Putamen (tissue), 1 donor: ENCODE measurements at places on chromosomes 3 and 15.

- no peak for DNase-seq
Measured at GRCh38 chr15:32652178-32652577, 10.7 kb downstream of the SCG5 start.

- no peak for DNase-seq
Measured at GRCh38 chr3:138694287-138695007, 85.9 kb downstream of the FAIM start.

GRCh38 chr3:152185891-152186630 is 82.7 kb upstream of the MBNL1 start:
- no peak for DNase-seq

DNA sequence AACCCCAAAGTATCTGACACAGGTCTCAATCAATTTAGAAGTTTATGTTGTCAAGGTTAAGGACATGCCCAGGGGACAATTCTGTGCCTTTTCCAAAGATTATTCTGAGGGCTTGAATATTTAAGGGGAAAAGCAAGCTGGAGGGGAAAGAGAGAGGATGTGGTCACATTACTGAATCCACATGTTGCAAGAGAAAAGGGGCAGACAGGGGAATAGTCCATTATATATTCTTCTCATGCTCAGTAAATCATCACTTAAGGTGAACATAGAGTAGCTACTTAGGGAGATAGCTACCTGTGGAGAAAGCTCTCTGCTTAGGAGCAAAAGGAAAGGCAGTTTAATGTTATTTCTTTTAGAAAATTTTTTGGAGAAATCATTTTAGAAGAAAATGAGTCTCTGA is 751.6 kb downstream of the SI start:
- no peak for DNase-seq

DNA sequence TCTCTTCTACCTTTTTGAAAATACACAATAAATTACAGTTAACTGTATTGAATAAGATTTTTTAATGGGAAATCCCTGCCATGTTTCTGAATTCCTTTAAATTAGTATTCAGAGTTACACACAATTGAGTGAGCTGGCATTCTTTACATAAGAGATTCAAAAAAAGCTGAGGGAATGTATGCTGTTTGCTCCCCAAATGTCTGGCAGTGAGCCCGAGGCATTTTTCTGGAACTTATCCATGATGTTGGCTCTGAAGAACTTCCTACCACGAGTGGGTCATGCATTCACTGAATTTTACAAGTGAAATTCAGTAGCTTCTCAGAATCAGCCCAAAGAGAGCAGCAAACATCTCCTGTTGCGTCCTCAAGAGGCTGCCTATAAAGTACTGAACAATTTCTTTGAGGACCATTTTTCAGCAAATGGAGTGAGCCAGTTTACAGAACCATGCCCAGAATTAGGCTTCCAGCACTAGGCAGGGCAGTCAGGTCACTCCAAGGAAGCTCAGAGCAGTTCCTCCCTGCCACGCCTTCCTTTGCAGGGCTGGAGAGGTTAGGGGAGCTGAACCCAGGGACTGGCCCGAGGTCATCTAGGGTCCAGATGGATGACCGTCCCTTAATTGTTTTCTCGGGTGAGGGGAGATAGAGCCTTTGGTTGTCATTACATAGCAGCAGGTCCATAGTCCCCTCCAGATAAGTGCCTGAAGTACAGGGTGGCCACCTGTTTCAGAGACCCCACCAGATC is 21.2 kb downstream of the GABRA5 start:
- DNase-seq: no peak

- DNase-seq: peak; percentile 86
Measured at GRCh38 chr3:186476044-186476468, 68.1 kb downstream of the CRYGS start.

DNA sequence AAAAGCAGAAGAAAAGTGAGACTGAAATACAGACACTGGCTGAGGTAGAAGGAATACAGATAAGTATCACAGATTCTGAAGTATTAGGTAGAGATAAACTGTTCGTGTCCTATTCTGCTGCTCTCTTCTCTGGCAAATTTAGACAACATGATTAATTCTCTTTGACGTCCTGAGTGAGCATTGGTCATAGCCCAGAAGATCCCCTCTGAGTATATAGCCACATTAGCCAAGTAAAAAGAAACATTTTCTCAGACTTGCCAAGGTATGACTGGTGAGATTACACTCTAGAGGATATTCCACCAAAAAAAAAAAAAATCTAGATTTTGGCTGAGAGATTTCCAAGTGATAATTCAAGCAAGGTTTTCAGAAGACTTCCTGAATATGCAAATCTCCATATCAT is 111.4 kb upstream of the ALCAM start:
- no peak for DNase-seq

GRCh38 chr3:99683465-99683864 is 45.1 kb downstream of the COL8A1 start:
- no peak for DNase-seq

DNA sequence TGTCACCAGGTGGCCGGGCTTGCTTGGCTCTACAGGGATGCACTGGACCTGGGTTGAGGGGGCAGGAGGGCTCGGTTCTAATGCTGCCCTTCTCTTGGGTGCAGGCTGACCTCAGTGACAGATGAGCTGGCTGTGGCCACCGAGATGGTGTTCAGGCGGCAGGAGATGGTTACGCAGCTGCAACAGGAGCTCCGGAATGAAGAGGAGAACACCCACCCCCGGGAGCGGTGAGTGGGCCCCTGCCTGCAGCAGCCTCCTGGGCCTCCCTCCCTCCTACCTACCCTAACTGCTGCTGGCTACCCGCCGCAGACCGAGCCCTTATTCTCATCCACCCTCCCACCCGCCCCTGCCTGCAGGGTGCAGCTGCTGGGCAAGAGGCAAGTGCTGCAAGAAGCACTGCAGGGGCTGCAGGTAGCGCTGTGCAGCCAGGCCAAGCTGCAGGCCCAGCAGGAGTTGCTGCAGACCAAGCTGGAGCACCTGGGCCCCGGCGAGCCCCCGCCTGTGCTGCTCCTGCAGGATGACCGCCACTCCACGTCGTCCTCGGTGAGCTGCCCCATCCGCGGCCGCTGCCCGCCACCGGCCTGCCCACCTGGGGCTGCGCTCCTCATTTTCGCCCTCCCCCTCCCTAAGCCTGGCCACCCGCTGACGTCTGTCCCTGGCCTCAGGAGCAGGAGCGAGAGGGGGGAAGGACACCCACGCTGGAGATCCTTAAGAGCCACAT is 5.6 kb downstream of the FES start:
- DNase-seq: no peak

DNA sequence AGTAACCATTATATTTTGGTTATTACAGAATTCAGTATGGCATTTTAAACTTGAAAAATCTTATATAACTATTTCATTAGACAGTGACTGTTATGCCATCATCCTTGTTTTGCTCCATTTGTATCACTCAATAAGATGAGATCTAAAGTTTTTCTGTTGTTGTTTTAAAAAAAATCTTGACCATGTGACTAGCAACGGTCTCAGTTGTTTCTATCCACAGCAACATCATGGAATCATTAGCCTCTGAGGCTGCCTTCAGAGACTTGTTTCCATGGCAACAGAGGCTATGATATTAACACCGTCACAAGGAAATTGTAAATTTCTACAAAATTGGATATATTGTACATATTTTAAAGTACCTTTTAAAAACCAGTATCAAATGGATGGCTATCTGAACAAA is 129.8 kb downstream of the DLG1 start:
- peak; percentile 26 for DNase-seq

DNA sequence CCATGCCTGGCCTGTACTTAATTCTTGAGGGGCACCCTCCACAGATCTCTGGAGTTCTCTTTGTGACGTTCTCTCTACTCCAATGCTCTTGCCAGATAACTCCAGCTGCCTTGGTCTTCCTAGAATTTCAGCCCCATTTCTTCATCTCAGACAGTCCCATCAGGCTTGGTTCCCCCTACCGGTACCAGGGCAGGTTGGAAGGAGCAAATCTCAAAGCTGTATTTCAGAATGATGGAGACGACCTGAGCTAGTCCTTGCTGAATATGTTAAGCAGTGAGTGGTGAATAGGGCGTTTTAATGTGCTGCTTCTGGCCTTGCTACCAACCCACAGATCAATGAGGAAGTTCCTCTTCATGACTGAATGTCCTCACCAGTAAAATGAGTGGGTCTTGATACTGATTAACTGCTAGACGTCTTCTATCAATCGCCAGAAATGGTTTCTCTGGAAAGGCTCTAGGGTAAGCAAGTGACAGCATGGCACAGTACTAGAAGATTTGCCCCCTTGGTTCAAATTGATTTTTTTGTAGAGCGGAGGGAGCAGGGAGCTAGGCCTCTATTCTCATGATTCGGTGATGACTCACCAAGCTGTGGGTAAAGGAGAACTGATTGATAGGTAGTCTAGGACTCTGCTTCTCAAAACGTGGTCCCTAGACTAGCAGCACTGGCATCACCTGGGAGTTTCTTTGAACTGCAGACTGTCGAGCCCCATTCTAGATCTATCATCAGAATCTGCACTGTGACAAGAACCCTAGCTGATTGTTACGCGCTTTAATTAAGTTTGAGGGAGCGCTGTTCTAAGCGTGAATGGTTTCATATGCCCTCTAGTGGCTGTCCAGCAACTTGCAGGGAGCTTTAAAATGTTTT is 67.8 kb downstream of the UBP1 start:
- DNase-seq: peak; percentile 60

- no peak for DNase-seq
Measured at GRCh38 chr3:58214484-58215316, 3.9 kb upstream of the DNASE1L3 start.

GRCh38 chr3:193885832-193886231 is 250.1 kb upstream of the HES1 start:
- no peak for DNase-seq
